ENCODE measurements at places on chromosomes 3 and 15.
A peak's percentile ranks its signal among the peaks of the same experiment; 100 is the strongest.

DNA sequence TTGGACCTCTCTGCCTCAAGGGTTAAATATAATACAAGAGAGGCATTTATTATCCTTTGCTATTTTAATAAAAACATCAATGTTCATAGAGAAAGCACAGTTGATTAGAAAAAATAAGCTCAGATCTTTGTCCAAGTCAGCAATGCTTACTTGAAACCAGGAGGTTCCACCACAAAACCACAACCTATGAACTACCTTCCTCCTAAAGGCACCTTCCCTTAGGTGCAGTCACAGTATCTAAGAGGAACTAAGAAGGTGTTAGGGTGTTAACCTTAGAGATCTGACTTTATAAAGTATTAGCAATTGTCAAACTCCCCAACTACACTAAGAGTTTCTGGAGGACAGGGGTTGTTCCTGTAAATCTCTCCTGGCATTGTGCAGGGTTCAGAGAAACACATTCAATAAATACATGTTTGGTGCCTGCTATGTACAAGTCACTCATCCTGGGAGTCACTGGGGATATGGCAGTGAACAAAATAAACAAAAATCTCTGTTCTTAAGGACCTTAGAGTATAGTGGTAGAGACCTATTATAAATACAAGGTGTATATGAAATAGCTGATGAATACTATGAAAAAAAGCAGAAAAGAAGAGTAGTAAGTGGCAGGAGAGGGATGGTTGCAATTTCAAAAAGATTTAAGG is 208.6 kb downstream of the NFKBIZ start:
- DNase-seq, result no peak

DNA sequence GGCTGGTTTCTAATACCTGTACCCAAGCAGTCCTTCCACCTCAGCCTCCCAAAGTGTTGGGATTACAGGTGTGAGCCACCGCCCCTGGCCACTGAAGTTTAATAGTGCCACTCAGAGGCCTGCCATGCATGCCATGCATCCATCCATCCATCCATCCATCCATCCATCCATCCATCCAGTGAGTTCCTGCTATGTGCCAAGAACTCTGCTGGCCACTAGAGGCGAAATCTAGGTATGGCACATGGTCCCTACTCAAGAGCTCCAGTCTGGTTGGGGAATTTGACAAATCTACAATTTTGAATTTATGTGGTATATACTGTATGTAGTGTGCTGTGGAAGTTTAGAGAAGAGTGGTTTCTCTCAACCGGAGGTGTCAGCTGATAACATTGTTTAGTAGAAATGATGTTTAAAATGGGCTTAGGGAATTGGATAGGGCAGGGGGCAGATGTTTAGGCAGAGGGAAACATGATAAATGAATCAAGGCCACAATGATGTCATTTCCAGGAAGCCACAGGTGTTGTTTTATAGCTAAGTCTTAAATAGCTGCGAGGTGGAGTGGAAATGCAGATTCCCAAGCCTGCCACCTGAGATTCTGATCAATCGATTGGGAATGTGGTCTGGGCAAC is 384.4 kb upstream of the C2CD4B start:
- DNase-seq, result no peak

DNA sequence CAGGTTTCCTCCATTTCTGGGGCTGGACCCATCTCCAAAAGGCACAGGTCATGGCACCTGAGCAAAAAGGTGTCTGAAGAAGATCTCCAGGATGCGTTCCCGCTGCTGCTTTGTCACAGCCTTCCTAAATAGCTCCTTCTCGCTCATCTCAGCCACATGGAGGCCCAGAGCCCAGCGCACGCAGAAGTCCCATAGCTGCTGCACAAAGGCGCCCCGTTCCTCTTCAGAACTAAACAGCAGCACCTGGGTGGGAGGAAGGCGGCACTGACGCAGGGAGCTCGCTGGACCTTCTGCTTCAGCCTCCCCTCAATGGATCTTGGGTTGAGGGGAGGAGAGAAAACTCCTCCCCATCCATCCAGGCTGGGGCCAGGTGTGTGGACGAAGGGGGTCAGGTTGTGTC is 8.4 kb downstream of the DUOX2 start:
- no peak for DNase-seq

GRCh38 chr15:69064649-69065048 is 50.2 kb downstream of the NOX5 start:
- DNase-seq, result no peak

GRCh38 chr3:12707449-12707848 is 43.5 kb upstream of the RAF1 start:
- no peak for DNase-seq

GRCh38 chr3:30779686-30780287 is 114.7 kb downstream of the GADL1 start:
- peak; percentile 6 for DNase-seq

Data from activated T-cell treated with anti-CD3 and anti-CD28 coated beads for 48 hours (primary cell).